Umbilical cord (tissue), 2 donors: ENCODE measurements at places on chromosomes 13 and 19. TPM values are rescaled to one million over a fixed set of nuclear protein-coding genes. Genes with fewer than 3 reads are reported as not detected.

GRCh38 chr13:51726446-51727193 lies 77.3 kb downstream of the DHRS12 start:
- peak; percentile 84 for DNase-seq

The SOX1 gene
- total RNA-seq: 0.96 TPM

The ZNF571 gene
- total RNA-seq: 15.6 TPM

DNA sequence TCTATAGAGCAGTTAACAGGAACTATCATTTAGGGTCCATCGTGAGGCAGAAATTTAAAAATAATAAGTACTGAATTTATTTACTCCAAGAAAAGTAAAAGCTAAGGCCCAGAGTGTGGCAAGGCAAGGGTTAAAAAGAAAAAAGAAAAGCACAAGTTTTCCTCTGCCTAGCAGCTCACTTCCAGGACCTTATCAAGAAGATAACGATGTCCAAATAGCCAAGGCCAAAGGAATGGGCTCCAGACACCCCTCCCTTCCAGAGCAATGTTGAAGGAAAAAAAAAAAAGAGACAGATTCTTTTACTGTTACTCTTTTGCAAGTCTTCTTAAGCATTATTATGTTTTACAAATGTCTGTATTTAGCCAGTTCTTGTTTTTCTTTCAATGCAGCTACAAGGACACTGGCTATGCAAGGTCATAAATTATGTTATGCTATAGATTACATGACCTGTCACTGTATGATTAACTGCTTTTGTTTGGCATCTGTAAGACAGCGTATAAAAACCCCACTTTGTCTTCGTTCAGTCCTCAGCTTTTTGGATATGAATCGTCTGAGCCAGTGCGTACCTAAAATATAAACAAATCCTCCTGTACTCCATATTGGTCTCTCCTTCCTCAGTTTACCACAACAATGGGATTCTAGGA lies 2.9 kb upstream of the ZNF700 start:
- peak; percentile 67 for DNase-seq

- DNase-seq: no peak
These were observed 345.6 kb downstream of the SPRY2 start for GRCh38 chr13:79995334-79995733.

DNA sequence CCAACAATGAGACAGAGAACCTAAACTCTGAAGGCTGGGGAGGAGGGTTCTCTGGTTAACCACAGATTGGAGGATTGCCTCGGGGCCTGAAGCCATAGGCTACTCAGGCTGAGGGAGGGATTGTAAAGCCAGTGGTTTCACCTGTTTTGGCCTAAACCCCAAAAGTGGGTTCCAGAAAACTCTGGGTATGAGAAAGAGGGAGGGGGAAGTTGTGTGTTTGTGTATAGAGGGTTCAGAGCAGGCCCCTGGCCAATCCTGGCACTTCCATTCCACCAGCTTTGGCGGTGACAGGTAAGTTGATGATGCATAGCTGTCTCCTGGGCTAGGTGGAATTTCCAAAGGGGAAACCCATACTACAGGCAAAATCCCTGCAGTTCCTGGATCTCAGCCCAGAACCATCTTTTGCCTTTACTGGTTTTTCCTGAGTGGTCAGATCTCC lies 13.5 kb upstream of the CCDC97 start:
- DNase-seq: no peak

- no peak for DNase-seq
These were observed 191.6 kb downstream of the DLEU7 start for GRCh38 chr13:50651922-50652321.

The GPI gene
- total RNA-seq: 125 TPM

The NLRP5 gene
- 0.24 TPM for total RNA-seq

- no peak for DNase-seq
These were observed 83.1 kb downstream of the ZNF557 start for GRCh38 chr19:7152568-7152967.

- no peak for DNase-seq
These were observed 16.4 kb upstream of the C19orf33 start for GRCh38 chr19:38287604-38288003.

The TNFSF9 gene
- not detected for total RNA-seq

The FCGBP gene
- total RNA-seq: 175 TPM

- DNase-seq: no peak
These were observed 495 bp downstream of the LSR start for GRCh38 chr19:35249146-35249847.

GRCh38 chr19:36082916-36083315 lies 28.0 kb upstream of the OVOL3 start:
- DNase-seq: no peak

GRCh38 chr13:113468472-113469201 lies 15.3 kb upstream of the ADPRHL1 start:
- peak; percentile 31 for DNase-seq

- DNase-seq: no peak
These were observed 3.4 kb downstream of the MBNL2 start for GRCh38 chr13:97225533-97225932.

The IGFL1 gene
- total RNA-seq: not detected

The WTIP gene
- total RNA-seq: 51.5 TPM

GRCh38 chr13:19981685-19982238 lies 23.2 kb downstream of the ZMYM2 start:
- DNase-seq: no peak

DNA sequence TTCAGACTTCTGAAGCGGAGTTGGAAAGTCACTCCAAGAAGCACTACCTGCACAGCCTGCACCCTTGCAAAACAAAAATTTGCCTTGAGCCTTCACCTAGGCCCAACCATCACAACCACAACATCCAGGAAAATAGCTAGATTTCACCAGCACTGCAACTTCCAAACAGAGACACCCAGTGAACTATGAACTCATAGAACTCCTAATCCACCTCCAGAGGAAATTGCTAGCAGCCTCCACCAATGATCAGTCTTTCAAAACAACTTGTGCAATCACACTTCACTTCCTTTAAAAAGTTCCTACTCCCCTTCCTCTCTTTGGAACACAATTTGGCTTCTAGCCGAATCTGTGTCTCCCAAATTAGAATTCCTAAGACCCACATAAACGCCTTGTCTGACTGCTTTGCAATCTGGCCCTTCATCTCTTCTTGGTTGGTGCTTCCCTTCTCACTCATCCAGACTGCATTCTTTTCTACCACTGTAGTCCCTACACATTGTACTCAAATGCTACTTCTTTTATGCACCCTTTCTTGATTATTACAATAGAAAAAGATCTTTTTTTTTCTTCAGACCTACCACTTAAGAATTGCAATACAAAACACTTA lies 489.2 kb upstream of the ARGLU1 start:
- no peak for DNase-seq

The RDH8 gene
- total RNA-seq: not detected

- DNase-seq: no peak
These were observed 44.9 kb downstream of the LATS2 start for GRCh38 chr13:21016487-21016886.

The FLT1 gene
- total RNA-seq: 132 TPM

DNA sequence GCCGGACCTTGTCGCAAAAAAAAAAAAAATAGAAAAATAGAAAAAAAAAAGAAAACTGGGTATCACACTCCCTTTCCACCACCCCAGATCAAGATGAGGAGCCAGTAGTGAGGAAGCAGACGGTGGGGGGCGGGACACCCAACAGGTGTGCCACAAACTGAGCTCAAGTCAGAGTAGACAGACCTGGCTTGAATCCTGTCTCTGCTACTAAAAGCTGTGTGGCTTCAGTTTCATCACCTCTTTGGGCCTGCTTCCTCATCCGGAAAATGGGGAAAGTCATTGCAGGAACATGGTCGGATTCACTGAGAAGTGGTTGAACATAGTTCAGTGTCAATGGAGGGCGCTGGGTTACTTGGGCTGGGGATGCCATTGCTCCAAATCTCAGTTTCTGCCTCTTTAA lies 2.9 kb downstream of the HIF3A start:
- peak; percentile 52 for DNase-seq

DNA sequence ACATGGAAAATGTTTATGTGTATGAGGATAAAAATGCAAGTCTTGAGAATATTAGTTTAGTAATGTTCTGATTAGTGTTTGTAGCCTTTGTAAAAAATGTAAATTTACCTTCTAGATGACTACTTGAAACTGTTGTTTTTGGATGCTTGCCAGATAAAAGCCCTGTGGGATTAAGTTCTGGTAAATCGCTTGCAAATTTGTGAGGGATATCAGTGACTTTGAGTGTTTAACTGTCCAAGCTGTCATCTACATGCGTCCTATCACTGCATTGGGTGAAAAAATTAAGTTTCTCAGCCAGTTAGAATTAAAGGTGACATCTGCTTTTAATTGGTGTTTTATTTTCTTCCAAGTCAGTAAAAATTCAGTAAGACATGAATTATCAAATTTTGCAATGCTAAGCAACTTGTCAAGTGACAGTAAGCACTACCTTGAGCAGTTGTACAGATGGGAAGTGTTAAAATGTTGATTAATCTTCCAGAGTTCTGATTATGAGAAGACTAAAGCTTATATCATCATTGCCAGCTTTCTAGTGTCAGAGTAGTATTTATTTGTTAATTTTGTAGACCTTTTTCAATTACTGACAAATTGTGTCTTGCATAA lies 88.0 kb downstream of the PCCA start:
- peak; percentile 10 for DNase-seq

DNA sequence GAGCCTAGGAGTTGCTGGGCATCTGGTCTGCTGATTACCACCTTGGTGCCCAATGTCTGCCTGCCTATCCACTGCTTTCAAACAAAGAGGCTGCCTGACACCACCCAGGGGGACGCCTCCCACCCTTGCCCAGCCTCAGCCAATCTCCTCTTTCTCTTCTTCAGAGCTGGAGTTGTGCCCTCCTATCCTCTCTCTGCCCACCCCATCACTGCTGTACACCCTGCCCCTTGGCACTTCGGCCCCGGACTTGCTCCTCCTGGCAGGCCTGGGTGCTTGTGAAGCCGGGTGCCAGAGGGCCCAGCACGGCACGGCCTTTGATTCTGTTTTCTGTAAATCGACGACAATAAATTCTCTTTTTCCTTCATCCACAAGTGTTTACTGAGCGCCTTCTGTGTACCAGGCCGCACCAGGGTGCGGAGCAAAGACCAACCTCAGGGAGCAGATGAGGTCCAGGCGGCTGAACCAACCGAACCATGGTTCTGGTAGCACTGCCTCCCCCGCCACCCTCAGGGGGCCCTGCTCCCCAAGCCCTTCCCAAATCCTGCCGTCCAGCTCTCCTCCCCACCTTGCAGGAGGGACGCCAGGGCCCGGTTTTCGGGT lies 5.0 kb downstream of the RNF225 start:
- no peak for DNase-seq

DNA sequence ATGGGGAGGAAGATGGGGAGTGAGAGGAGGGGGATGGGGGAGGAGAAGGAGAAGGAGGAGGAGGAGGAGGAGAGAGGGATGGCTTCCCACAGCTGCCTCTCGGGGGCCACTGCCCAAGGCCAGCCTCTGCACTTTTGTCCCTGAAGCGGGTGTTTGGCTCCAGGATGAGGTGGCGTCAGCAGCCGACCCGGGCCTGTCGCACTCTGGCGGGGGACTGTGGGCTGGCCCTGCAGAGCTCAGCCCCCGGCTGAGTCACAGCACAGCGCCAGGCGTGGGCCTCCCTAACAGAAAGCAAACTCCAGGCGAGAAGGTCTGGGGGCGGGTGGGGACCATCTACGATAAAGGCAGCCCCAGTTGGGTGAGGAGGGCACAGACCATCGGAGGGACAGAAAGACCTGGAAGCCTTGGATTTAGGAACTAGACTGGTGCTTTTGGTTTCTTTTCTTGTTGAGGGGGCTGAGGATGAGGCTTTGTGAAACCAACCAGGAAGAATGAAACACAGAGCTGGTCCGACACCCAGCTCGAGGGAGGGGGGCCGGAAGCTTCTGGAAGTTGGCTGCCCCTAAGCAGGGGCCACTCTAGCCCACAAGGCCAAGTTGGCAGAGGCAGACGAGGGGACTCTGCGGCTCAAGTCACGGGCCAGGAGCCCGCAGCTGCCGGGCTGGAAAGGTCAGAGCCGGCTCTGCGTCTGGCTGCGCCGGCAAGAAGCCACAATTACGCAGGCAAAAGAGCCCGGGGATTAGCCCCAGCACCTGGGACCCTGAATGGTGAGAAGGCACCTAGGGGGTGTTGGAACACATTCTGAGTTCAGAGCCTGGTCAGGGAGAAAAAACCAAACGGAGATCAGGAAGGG lies 18.2 kb downstream of the LSM4 start:
- peak; percentile 93 for DNase-seq

DNA sequence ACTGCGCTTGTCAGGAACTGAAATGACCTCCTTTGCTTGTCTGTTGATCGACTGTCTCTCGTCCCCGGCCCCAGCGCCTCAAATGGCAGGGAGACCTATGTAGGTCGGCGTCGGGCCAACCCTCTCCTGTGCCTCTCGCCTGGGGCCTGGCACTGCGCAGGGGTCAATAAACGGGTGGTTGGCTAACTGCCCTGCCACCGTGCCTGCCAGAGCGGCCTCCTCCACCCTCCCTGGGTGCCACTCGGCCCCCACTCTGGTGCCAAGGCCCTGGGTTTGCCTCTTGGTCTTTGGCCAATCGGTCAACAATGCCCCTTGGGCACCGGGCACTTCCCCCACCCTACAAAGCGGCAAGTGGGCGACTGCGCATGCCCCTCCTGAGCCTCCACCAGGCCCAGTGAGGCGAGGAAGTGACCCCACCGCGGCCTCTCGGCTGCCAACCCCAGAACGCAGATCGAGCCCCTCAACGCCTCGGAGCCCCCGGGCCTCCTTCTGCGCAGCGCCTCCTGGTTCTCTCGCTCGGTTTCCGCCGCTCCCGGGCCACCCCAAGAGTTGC lies 1.1 kb downstream of the KEAP1 start:
- DNase-seq: peak; percentile 60

DNA sequence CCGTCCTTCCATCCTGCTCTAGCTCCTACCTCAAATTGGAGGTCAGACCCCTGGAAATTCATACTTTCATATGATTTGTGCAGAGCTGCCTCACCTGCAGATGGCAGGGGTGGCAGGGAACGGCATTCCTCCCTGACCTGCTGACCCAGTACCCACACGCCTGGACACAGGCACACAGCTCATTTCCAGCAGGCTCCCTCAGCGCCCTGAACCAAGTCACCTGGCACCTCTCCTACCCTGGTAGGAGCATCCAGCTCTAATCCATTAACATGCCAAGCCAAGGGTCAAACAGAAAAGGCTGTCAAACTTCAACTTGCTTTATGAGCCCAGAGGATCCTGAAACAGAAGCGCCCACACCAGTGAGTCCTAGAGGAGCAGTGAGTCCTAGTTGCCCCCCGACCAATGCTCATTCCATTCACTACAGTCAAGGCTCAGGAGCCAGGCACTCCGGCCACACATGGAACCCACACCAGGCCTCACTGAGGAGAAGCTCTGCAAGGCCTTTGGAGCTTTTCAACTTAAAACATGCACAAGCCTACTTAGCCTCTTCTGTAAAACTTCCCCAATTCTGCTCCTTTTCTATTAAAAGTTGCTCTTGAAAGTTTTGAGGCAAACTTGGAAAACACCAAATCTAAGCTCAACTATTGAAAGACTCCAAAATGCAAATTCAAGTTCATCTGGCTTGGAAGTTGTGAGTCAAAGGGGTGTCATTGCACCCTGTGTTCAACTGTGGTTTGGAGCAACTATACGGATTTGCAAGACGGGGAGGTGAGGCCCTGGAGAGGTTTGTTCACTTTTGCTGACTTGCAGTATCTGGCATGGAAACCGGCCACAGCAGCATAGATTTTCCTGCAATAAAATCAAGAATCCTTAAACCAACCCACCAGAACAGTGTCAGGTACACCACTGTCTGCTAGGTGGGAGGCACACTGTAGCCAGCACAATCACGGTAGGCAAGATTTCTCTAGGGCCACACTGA lies 96.7 kb downstream of the CRYL1 start:
- no peak for DNase-seq
